Activated B cell treated with CpG ODN at 0.5 μM for 24 hours (primary cell): ENCODE measurements at places on chromosomes 2 and 18. TPM values are rescaled to one million over a fixed set of nuclear protein-coding genes. Genes with fewer than 3 reads are reported as not detected.

DNA sequence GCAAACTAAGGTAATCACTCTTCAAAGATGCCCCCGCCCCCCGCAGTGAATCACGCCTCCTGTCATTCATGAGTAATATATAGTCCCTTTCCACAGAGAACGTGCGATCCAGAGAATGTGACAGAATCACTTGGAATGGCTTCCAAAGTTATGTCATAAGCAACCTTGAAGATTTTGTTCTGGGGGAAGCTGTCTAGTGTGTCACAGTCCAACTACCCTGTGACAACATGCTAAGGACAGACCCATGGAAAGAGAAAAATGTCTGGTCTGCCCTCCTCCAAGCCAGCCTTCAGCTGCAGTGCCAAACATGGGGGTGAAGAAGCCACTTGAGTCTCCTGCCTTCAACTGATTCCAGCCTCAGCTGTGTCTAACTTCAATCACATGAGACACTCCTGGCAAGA lies 259.1 kb downstream of the SS18 start:
- no peak overlapping the region for H3K4me3 ChIP-seq
- no peaks in the 10 kb centered on the region for H3K4me1 ChIP-seq
- no peak overlapping the region for H3K27ac ChIP-seq
- no peak for DNase-seq
- peaks cover 2% of the 10 kb centered on the region for H3K27me3 ChIP-seq

DNA sequence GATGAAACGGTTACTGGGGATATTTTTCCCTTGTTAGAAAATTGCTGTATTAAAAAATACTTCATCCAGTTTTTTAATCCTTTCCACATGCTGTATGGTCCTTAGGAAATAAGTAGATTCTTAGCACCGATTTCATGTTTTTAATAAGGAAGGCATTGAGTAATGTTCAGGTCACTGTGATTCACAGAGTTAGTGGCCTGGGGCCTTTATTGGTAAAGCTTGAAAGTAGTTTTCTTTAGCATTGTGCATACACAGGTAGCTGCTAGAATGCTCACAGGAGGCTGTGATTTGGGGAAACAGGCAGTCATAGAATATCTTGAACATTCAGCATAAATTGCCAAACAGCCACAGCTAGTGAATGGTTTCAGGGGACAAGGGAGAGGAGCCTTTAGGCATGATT lies 79.8 kb downstream of the XRCC5 start:
- H3K4me3 ChIP-seq, result no peak overlapping the region
- DNase-seq, result no peak
- peaks cover 50% of the 10 kb centered on the region for H3K4me1 ChIP-seq
- peaks cover 77% of the 10 kb centered on the region for H3K36me3 ChIP-seq

DNA sequence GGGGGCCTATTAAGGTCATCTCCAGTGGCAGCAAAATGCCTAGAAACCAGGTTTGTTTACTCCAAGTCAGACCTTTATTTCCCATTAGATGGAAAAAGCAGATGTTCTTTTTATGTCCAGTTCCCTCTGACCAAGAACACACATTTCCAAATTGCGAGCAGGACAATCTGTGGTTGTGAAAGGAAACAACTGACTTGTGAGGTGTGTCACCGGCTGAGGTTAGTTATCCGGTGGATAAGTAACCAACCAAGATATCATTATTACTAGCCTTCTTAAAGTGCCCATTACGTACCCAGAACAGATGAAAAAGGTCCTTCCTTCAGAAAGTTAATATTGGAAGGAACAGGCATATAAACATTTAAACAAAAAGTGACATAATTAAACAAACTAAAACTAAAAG lies 112.9 kb downstream of the THADA start:
- H3K27me3 ChIP-seq, result no peaks in the 10 kb centered on the region
- H3K4me1 ChIP-seq, result peaks cover 29% of the 10 kb centered on the region

- no peaks in the 10 kb centered on the region for H3K36me3 ChIP-seq
- no peak for DNase-seq
- H3K27ac ChIP-seq, result no peak overlapping the region
- H3K27me3 ChIP-seq, result no peaks in the 10 kb centered on the region
- H3K4me1 ChIP-seq, result no peaks in the 10 kb centered on the region
Observed at GRCh38 chr2:106954304-106954703, 68.3 kb upstream of the ST6GAL2 start.

DNA sequence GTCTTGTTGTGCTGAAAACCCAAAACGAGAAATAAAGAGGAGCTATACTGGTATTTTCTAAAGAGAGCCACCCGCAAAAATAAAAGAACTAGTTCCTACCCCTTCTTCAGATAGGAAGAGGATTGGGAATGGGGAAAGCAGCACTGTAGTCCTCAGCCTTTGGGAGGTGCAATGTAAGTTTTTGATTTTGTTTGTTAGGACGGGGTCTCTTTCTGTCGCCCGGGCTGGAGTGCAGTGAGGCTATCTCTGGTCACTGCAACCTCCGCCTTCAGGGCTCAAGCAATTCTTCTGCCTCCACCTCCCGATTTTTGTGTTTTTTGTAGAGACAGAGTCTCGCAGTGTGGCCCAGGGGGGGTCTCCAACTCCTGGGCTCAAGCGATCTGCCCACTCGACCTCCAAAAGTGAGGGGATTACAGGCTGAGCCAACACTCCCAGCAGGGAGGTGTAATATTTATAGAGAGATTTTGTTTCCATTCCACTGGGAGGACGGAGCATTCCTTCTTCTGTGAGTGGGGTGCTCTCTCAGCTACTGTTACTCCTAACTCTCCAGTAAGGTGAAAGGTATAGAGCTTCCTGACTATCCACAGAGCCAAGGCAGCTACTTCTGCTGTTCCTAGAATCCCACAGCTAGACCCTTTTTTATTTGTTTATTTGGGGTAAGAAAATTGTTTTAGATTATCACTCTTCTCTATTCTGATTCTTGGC lies 13.1 kb upstream of the GULP1 start:
- H3K27ac ChIP-seq, result no peak overlapping the region
- no peak for DNase-seq
- H3K4me1 ChIP-seq, result no peaks in the 10 kb centered on the region
- H3K36me3 ChIP-seq, result no peaks in the 10 kb centered on the region

DNA sequence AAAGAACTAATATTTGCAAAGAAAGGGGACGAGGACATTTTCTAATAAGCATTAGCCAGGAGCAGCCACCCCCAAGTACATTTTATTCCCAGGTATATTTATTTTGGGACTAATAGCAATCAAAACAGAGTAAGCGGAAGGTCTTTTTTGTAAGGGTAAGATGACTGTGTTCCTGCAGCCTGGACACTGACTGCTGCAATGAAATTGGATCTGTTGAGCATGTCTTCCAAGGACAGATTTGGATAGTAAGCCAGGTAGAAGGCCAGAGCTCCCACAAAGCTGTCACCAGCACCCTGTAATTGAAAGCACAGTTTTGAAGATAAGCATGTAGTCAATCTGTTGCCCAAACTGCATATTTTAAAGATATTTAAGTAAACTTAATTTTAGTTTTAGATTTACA lies 10.0 kb downstream of the MRPL33 start:
- H3K27ac ChIP-seq, result no peak overlapping the region
- H3K4me3 ChIP-seq, result no peak overlapping the region
- peaks cover 4% of the 10 kb centered on the region for H3K4me1 ChIP-seq
- peaks cover 48% of the 10 kb centered on the region for H3K36me3 ChIP-seq

DNA sequence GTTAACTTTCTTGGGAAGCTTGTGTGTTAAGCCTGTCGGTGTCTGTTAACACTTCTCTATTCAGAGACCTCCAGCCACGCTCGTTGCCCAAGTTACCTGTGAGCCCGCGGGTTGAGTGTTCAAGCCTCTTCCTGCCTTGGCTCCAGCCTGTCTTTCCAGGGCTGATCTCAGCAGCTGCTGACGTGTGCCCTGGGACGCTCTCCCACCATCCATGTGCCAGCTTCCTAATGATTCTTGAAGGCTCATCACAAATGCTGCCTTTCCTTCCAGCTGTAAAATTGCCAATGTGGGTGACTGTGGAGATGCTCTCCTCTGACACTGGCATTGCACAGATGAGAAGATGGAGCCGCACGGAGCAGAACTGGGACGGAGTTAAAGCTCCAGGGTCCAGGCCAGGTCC lies 6.1 kb downstream of the RNF144A start:
- no peaks in the 10 kb centered on the region for H3K36me3 ChIP-seq
- no peak for DNase-seq
- no peak overlapping the region for H3K27ac ChIP-seq
- peaks cover 2% of the 10 kb centered on the region for H3K4me1 ChIP-seq

DNA sequence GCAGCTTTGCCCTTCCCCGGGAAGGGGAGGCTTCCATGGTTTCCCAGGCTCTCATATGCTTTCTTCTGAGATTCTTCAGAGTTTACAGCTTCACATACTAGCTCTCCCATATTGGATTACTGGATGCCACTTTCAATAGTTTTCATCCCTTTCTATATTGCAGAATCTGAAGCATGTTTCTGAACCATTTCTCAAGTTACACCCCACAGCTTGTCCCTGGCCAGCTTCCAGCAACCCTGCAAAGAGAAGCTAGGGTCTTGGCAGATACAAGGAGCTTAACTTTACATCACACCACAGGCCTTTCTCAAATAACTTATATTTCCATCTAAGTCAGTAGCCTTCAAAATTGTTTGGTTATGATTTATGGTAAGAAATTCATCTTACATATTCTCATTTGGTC lies 39.6 kb downstream of the LHCGR start:
- H3K4me1 ChIP-seq, result no peaks in the 10 kb centered on the region
- peaks cover 11% of the 10 kb centered on the region for H3K27me3 ChIP-seq
- no peak overlapping the region for H3K4me3 ChIP-seq
- DNase-seq, result no peak
- no peaks in the 10 kb centered on the region for H3K36me3 ChIP-seq

DNA sequence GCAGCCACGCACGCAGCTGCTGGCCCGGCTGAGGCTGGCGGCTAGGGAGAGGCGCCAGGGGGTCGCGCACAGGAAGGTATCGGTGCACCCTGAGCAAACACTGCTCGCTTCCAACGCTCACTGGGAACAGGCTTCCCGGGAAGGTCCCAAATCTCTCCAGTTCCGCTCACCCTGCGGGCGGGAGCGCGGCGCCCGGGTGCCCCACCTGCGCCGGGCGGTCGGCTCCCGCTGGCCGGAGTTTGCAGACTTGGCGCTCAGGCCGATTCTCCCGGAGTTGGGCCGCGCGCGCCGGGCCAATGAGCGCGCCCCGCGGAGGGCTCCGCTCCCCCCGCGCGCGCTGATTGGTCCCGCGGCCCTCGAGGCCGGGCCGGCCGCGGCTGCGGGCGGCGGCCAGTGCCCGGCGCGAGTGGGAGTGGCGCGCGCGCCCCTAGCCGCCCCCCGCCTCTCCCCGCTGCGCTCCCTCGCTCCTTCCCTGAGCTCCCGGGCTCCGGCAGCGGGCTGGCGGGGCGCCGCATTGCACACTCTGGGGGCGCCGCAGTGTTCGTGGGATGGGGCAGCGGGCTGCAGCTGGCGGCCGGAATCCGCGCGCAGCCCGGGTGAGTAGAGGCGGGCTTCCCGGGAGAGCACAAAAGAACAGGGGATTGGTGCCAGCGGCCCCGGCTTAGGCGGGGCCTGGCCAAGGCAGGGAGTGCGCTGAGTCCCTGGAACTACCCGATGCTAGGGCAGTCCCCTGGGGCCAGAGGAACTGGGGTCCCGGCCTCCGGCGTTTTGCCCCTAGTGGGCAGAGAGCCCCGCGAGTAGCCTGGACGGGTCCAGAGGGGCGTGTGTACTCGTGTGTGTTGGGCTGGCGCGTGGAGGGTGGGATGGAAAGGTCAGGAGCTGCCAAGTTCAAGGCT lies at the start of gene LYPD6:
Gene LYPD6, plus strand, starts transcription at position 461 of the 896 bp plus-strand sequence. CDS start 107,122 bp downstream, outside the sequence.
- DNase-seq, result no peak
- no peaks in the 10 kb centered on the region for H3K36me3 ChIP-seq
- peaks cover 43% of the 10 kb centered on the region for H3K27me3 ChIP-seq
- H3K4me3 ChIP-seq, result peak within 1 kb of the TSS; percentile 74

DNA sequence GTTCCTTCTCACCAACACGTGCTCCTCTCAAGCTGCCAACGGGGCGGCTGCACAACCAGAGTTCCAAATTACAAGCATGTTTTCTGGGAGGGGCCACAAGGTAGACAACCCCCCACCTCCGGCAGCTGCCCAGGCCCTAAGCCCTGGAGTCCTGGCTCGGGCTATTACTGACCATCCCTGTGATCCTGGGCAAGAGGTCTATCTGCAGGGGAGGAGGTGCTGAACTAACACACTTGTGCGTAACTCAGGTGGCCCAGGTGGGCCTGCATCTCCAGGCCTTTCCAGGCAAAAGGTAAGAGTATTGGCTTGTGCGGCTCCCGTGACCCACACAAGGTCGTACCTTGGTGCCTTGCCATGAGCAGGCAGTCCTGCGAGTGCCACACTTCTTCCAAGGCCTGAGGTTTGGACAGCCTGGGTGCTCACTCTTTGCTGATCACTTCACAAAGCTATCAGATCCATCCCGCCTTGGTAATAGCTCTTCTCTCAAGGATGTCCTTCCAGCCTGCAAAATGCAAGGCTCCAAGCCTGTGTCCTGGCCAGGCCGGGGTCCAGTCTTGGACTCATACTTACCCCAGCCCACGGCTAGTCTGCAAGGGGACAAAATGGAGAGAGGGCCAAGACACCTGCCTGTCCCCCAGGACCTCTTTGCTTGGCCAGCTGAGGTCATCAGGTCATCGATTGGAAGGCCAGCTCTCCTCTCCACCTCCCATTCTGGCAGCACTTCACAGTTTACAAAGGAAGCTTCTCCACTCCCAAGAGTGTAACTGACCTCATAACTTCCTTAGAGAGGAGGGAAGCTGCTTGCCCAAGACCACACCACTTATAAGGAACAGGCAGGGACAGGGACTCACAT lies 33.9 kb downstream of the ADRA2B start:
- DNase-seq, result no peak
- no peaks in the 10 kb centered on the region for H3K36me3 ChIP-seq
- H3K4me3 ChIP-seq, result no peak overlapping the region

The COL3A1 gene
- not detected in 2 replicates for total RNA-seq

The ERICH2 gene
- total RNA-seq, result not detected in 2 replicates

The C2orf81 gene
- 3.9 and 5.5 TPM in 2 replicates for total RNA-seq

The OSR1 gene
- total RNA-seq, result not detected in 2 replicates

The RTP5 gene
- 0.12 TPM in 1 of 2 replicates, not detected in the other for total RNA-seq
